ENCODE measurements at places on chromosomes 2 and 18.

DNA sequence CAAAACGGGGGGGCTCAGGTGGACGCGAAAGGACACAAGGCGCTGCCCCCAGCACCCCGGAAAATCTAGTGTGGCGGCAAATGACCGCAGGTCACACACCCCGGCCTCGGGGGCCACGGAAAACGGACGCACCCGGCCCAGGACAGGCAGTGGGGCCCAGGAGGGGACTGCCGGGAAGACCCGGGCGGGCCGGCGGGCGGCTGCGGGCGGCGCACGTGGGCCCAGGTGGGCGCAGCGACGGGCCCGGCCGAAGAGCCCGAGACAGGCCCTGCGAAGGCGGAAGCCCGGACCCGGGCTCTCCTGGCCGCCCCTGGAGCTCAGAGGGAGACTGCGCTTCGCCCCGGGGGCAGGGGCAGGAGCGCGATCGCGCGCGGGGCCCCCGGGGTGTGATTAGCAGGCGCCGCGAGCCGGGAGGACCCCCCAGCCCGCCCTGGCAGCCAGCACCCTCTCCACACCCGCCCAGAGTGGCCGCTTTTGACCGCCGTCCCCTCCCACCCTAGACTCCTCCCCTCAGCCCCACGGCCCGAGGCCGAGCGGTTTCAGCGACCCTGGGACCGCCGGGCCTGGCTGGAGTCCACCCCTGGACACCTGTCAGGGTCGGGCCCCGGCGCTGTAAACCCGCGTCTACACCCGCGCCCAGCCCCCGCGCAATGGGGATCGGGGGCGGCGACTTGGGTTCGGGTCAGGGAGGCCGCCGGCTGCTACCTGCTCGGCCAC is 773 bp downstream of the MBP start:
- no peak for DNase-seq

GRCh38 chr18:23265682-23266399 is 130.6 kb downstream of the CABLES1 start:
- DNase-seq = no peak

- DNase-seq = no peak
Observed at GRCh38 chr2:26144031-26144430, 28.9 kb upstream of the GAREM2 start.

DNA sequence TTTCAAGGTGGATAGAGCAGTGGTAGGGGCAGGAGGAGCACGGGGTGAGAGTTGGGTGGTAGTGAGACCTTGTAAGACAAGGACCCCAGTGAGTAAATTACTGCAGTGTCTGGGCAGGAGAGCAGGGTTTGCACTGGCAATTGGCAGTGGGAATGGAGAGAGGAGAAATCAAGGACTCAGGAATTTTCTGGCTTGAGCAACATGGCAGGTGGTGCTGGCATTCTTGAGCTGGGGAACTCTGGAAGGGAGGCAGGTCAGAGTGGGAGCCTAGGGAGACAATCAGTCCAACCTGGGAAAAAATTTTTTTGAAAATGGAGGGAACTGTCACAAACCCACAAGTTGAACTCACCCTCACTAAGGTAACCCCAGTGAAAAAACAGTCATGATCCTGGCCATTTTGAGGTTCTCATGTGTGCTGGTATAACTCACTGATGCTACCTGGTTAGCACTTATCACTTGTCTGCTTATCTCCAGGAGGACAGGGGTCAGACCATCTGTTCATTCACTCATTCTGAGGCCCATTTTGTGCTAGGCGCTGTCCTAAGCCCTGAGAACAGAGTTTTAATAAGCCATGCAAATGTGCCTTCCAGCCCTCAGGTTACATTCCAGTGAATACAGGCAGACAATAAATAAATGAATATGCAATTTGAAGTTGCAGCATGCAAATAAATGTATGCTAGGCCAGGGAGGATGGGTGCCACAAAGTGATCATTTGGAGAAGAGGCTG is 92.2 kb upstream of the SEC11C start:
- no peak for DNase-seq

- no peak for DNase-seq
Observed at GRCh38 chr2:129799036-129799958, 180.2 kb upstream of the RAB6C start.

Data from skeletal muscle cell (primary cell).